Activated CD4-positive, alpha-beta memory T cell treated with anti-CD3 and anti-CD28 coated beads, Interleukin-2, amount 10 ng/mL, durations not matched to agents 7 days and 5 days (primary cell): ENCODE measurements at places on chromosomes 4 and X. TPM values are rescaled to one million over a fixed set of nuclear protein-coding genes. Genes with fewer than 3 reads are reported as not detected.

MAGEB17 gene
- not detected for total RNA-seq

KANTR gene
- 7.7 TPM for total RNA-seq

SATL1 gene
- not detected for total RNA-seq

SPIN3 gene
- total RNA-seq, result 7.3 TPM

FGF13 gene
- total RNA-seq, result not detected

ASMT gene
- total RNA-seq, result 0.40 TPM

NHSL2 gene
- total RNA-seq, result 7.9 TPM

IBSP gene
- total RNA-seq, result not detected

SSX4 gene
- total RNA-seq, result not detected

CXCL3 gene
- total RNA-seq, result not detected

PLAC8 gene
- 183 TPM for total RNA-seq

USP27X gene
- total RNA-seq, result 2.4 TPM

XK gene
- total RNA-seq, result not detected

GPRASP3 gene
- 1.6 TPM for total RNA-seq

PF4V1 gene
- not detected for total RNA-seq

BTK gene
- not detected for total RNA-seq
